ENCODE measurements at places on chromosomes 4 and X. TPM values are rescaled to one million over a fixed set of nuclear protein-coding genes. Genes with fewer than 3 reads are reported as not detected.

- peak; percentile 33 for ATAC-seq
These were observed 6.5 kb downstream of the RPL39 start for GRCh38 chrX:119784747-119785446.

Gene DCAF4L1
- total RNA-seq: 0.08 TPM

DNA sequence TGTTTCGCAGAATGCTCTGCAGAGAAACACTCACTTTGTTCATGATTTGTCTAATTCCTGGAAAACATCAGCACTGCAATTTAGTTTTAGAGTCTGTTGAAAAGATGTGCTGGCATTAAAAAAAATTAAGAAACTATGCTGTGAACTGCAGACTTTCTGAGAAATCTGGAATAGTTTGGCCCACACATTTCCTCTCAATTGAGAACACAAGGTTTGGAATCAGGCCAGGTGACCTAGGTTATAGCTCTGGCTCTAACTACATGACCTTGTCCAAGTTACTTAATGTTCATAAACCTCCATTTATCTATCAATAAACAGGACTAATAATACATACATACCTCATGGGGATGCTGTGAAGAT is 61.4 kb upstream of the ENPEP start:
- no peak for ATAC-seq

DNA sequence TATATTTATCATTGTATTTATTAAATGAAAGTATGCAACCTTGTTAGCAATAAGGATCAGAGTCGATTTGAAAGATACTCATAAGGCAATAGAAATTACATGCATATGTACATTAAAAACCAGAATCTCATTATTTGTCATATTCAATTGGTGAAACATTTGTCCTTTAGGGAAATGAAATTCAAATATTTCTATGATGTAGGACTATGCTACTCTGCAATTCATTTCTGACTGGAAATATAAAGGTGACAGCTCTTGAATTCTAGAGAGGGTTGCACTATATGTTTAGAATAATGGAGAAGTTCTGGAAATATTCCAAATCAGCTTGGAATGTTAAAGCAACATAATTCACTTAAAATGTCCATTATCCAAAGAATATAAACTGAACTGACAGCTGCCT is 1519.8 kb downstream of the ARAP2 start:
- no peak for ATAC-seq

Gene CCDC149
- 2.7 TPM for total RNA-seq

Gene KLHL13
- 3.2 TPM for total RNA-seq

GRCh38 chrX:112380541-112381278 is 298.1 kb upstream of the TRPC5 start:
- ATAC-seq: no peak

GRCh38 chr4:140091305-140091704 is 62.7 kb downstream of the MAML3 start:
- ATAC-seq: no peak

DNA sequence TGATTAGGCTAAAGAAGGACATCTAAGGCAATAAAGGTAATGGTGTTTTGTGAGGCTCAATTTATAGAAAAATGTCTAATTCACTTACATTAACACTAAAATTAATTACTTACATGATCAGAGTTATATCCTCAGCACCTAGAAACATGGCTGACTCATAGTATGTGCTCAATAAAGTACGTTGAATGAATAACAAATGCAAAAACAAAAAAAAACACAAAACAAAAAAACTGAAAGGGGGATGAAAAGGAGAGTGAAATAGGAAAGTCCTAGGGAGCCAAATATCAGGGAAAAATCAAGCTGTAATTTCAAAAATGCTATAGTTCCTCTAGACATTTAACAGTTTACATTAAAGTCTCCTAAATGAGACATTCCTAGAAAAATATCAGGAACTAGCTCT is 18.7 kb downstream of the MBNL3 start:
- no peak for ATAC-seq

Gene IQSEC2
- total RNA-seq: 10.6 TPM

Gene CSN2
- not detected for total RNA-seq

GRCh38 chrX:40539214-40540142 is 41.3 kb upstream of the ATP6AP2 start:
- ATAC-seq: peak; percentile 74

DNA sequence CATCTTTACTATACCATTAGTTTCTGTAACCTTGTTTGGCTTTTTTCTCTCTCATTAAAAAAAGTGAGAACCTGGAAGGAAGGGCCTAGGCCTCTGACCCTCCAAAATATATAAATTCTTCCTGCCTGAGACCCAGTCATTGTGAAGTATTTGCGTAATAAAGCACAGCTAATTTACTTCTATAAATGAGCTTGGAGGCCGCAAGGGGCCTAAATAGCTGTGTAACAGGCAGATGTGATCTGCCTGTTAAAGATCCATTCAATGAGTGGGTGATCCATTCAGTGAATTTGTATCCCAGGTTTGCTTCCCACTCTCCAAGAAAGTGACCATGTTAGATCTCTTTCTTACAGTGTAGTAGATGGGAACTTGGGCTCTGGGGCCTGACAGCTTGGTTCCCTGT is 595 bp upstream of the PYURF start:
- ATAC-seq: no peak

GRCh38 chrX:136766785-136767103 is 14.0 kb downstream of the ARHGEF6 start:
- ATAC-seq: no peak

Gene SPANXA2
- not detected for total RNA-seq

- peak; percentile 98 for ATAC-seq
These were observed 31.4 kb upstream of the SLC25A31 start for GRCh38 chr4:127698789-127699200.

Gene AMTN
- total RNA-seq: not detected

Gene RAB41
- total RNA-seq: not detected

DNA sequence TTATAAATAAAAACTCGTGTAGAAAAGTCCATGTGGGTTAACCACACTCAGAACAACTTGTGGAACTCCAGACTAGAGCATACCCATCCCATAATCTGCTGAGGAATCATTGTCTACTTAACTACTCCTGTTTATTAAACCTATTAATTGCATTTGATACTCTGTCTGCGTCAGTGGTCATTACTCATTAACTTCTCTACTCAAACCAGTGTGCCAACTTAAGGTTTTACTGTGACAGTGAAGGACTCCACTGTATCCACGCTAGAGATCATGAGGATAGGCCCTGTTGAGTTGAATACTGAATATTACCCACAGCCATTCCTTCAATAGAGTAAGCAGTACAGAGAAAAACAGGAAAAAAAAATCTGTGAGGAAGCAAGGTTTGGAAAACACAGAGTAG is 17.3 kb downstream of the HPGD start:
- ATAC-seq: no peak

Gene MAGIX
- 4.7 TPM for total RNA-seq

DNA sequence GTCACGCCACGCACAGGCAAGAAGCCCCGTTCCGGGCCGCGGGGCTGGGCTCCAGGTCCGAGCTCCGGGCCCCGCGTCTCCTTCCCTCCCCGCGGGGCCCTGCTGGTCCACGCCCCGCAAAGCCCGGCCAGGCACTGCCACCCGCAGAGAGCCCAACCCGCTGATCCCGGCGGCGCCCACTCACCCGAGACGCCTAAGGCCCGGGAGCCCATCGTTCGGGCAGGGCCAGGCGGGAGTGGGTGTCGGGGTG is 870 bp downstream of the PDZD4 start:
- no peak for ATAC-seq

Gene KLHL4
- 0.08 TPM for total RNA-seq

DNA sequence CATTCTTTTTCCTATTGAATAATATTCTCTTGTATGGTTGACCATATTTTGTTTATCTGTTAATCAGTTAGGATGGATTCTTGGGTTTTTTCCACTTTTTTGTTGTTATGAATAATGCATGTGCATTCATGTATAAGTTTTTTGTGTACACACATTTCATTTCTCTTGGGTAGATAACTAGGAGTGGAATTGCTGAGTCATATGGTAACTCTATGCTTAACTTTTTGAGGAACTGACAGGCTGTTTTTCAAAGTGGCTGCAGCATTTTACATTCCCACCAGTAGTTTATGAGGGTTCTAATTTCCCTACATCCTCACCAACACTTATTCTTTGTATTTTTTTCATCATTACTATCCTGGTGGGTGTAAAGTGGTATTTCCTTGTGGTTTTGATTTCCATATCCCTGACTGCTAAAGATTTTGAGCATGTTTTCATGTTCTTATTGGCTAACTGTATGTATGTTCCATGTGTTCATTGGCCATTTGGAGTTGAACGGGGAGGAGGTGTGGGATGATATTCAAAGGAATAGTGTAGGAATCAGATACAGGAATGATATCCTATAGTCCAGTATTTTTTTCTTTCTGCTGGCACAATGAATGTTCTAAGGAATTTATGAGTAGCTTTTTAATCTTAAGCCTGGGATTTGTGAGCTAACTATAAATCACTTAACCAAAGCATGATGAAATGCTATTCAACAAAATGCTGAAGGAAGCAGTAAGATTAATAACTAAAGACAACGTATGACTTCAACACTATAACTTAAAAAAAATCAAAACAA is 114.3 kb downstream of the AMELX start:
- peak; percentile 33 for ATAC-seq

DNA sequence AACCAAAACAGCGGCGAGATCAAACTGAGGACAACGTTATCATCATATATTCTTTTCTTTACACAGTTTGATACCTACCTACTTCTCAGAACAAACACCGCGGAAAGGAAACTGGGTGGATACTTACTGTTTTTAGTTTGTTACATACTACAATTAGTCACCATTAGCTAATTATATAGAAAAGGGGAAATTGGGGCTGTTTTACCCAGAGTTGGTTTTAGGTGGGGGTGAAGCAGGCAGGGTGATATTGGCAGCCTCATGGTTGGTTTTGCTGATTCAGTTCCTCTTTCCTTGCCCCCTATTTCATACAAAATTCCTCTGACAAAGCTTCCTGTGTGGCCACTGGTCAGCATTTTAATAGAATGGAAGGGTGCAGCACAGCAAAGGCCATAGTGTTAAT is 77.8 kb downstream of the SORBS2 start:
- no peak for ATAC-seq

- ATAC-seq: no peak
These were observed 1.6 kb upstream of the HADH start for GRCh38 chr4:107987916-107988762.

DNA sequence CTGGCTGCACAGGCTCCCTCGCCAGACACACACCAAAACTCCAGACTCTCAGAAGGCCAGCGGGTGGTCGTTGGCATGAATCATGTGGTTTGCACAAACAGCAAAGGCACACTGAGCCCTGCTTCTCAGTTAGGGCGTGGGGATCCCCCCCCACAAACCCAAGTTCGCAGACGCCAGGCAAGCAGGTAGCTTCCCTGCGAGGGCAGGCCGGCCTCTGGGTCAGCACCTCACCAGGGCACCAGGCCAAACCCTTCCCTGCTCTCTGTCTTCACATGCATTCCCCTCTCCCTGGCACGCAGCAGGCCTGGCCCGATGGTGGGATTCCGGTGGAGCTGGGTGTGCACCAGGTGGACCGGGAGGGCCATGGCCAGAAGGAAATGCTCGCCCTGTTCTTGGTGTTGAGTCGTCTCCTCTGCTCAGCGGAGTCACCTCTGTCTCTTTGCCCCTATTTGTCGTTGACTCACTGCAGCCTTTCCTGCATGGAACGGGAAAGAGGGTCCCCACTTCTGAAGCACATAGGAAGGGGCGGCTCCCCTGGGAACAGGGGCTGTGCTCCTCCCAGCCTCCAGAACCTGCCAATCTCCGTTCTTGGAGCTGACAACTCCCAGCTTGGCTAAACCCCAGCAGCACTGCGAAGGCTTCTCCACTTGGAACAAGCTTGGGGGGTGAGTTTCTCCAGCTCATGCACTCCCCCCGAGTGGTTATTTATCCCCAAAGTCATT is 51.4 kb downstream of the SORCS2 start:
- no peak for ATAC-seq

DNA sequence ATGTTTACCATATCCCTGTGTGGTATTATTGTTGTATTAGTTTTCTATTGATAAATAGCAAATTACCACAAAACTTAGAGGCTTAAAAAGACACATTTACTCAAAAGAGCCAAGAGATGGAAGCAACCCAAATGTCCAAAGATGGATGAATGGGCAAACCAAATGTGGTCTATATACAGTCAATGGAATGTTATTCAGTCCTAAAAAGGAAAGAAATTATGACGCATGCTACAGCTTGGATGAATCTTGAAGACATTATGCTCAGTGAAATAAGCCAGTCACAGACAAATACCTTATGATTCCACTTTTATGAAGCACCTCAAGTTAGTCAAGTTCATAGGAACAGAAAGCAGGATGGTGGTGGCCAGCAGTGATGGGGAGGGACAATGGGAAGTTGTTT is 144.7 kb downstream of the QDPR start:
- no peak for ATAC-seq

GRCh38 chrX:139290310-139290709 is 240.2 kb upstream of the F9 start:
- ATAC-seq: no peak

Gene ACSL4
- total RNA-seq: 28.7 TPM

Gene PABPC1L2A
- total RNA-seq: not detected

Gene SPIN2A
- not detected for total RNA-seq

DNA sequence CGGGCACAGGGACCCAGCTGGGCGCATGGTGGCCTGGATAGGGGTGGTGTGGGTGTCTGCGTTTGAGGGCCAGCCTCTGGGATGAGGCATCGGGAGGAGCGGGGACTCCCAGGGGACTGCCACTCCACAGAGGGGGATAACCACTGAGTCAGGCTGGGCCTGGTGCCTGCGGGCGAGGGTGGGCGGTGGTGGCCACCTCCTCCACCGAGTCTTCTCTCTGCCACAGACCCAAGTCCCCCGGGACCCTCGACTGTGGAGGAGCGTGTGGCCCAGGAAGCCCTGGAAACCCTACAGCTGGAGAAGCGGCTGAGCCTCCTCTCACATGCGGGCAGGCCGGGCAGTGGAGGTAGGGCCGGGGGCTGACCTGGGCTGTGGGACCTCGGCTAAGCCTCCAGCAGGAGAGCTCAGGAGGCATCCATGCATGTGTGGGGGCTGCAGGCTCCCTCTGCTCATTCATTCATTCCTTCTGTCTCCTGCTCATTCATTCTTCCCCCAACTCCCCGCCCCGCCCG is 26.4 kb downstream of the DOK7 start:
- no peak for ATAC-seq

Gene CENPE
- total RNA-seq: 14.1 TPM

DNA sequence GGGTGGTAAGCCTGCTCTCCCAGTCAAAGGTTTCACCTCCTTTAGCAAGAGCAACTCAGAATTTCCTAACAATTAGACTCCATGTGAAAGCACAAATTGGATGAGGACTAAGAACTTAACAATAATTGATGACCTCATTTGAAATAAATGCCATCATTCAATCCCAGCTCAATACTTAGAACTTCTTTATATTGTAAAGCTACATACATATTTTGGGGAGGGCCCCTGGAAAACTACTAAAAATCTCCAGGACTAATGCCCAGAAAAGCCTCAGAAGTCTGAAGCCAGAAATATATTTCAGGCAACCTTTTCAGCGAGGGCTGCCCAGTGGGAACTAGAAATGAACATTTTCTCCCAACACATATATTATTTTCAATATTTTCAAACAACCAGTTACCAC is 38.1 kb downstream of the AMOT start:
- no peak for ATAC-seq

Gene YIPF7
- not detected for total RNA-seq

Gene F8A1
- total RNA-seq: 19.6 TPM

Gene CENPI
- 3.9 TPM for total RNA-seq
